ENCODE measurements at places on chromosomes 12 and 14.

DNA sequence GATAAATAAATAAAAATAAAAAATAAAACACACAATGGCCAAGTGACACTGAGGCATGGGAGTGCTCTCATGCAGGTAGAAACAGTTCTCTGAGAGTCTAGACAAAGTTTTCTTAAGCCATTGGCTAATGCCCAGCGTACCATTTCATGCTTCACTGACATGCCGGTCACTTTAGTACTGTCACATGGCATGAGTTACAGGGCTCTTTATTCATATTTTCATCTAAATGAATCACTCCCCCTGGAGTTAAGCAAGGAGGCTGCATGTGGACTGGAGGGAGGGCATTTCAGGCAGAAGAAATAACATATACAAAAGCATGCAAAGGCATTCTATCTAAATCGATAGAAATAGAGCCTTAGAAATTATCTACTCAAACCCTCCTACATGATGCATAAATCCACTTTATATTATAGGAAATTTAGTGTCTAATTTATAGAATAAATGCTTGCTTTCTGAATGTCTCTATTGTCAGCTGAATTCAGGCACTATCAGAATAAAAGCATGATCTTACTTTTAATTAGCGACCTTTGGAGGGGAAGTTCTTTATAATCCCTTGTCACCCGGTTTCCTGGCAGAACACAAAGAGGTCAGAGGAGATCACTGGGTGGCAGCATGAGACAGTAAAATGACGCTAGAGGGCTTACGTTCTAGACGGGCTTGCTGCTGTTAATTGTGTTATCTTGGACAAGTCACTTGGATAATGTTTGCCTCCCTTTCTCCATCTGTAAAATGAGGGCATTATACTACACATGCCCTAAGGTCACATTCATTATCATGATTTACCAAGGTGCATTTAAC, 17.5 kb downstream of the DYRK4 start:
- DNase-seq = no peak

- DNase-seq = no peak
These were observed 19.4 kb downstream of the FUT8 start for GRCh38 chr14:65431951-65432350.

DNA sequence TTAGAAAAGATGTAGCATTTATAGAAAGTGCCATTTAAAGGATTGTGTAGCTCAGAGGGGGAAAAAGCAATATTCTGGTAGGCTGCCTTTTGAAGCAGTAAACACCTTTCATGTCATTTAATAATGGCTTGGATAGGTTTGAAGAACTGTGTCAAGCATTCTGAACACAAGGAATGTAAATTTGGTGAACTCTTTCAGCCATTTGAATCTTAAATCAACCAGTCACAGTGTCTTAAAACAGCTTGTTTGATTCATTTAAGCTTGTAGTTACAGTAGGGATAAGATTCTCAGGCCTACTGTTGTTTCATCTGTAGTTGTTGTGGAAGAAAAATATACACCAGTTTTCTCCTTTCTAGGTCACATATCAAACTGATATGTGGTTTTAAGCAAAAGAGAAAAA, 299.4 kb upstream of the NOVA1 start:
- no peak for DNase-seq

GRCh38 chr12:60803147-60803546, 1207.3 kb downstream of the SLC16A7 start:
- no peak for DNase-seq

GRCh38 chr14:61076556-61076955, 95.5 kb downstream of the SLC38A6 start:
- no peak for DNase-seq

DNA sequence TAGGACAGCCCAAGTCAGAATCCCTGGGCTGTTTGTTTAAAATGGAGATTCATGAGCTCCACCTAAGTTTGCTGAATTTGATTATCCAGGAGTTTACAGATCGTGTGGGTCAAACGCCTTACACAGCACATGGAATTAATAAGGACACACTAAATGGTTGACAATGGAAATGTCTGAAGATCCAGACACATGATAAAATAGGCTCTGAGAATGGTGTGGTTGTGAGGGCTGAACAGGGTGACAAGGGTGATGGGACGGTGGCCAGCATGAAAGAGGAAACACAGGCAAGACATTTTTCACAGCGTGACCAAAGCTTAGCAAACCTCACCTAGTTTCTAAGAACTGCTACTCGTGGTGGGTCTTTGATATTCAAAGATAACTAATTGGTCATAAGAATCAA, 12.5 kb downstream of the VWF start:
- DNase-seq = no peak

DNA sequence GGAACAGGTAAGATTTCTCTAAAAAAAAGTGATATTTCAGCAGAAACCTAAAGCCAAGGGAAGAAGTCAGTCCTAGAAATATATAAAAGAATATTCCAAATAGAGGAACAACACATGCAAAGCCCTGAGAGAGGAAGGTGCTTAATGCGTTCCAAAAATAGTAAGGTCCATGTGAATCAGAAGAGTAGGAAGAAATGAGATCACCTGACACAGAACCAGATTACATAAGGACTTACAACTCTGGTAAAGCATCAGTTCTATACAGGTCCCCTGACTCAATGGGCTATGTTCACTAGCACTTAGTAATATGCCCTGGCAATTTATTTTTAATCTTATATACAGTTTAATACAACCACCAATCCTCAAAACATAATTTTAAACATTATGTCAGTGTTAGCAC, 30.0 kb downstream of the SENP1 start:
- no peak for DNase-seq

DNA sequence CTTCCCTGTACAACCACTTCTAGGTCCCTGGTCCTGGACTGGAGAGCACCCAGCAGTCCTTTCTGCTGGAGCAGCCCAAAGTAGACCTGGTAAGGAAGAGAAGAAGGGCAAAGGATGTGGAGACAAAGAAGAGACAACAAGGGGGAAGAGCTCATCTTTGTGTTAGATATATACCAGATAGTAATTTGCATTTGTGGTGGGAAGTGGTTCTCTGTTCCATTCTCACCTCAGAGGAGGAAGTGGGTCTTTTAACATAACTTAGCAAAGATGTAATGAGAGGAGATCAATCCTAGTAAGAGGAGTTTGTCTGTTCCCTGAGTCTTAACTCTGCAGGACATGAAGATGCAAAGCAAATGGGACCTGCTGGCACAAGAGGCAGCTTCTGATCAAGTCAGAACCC, 8.0 kb downstream of the CCDC198 start:
- no peak for DNase-seq

- no peak for DNase-seq
These were observed 6.9 kb upstream of the KRT72 start for GRCh38 chr12:52608161-52608560.

DNA sequence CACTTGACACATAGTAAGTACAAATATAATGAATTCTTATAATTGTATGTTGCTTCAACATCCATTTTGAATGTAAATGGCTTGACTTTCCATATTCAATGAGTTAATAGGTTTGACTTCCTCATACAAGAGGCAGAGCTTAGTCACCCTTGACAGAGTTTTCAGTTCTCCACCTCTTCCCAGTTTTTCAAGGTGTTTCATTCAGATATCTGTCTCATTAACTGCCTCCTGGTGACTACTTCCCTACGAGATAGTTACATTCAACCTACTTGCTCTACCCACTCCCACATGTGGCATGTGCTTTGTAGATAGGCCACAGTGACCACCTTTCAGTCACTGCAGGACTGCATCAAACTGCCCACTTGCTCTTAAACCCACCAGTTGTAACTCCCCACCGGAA, 60.0 kb downstream of the MYF5 start:
- DNase-seq = no peak

DNA sequence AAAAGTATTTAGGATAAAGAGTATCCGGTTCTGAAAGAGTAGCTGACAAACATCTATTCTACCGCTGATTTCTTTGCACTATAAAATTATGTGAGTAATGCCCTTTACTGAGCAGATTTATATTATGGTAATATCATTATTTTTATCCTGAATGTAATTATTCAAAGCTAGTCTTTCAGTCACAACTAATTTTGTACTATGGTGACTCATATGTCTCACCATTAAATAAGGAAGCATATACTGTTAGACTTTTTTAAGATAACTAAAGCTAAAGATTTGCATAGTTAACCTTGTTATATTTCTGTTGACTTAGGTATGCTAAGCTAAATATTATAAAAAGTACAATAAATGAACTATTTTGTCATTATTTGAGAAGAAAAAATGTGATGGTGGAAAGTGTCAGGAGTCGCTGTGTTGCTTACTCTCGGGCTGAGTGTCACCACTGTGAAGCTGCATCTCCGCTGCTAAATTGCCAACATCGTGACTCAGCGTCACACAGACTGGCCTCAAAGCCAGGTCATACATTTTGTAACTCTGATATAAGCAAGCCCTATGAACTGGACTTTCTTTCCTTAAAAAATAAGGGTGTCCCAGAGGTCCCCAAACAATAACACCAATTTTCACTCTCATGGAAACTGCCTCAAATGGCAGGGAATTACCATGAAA, 69.1 kb upstream of the SSTR1 start:
- DNase-seq = no peak

GRCh38 chr14:100538351-100539002, 48.7 kb downstream of the BEGAIN start:
- DNase-seq = no peak

DNA sequence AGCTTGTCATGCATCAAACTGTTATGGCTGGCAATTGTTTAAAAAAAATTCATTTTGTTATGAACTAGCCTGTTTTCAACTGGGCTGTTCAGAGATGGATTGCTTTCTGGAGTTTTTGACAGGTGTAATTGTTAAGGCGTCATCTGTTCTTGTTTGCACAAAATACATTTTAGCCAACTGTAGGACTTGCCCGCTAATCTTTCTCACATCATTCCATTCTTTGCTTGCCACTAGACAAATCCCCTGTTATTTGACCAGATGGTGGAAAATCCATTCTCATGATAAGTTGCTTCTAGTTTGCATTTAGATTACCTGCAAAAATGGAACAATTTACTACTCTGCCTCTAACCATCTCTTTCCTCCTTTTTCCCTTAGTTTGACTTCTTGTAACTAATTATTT, 114.3 kb downstream of the NPAS3 start:
- no peak for DNase-seq

DNA sequence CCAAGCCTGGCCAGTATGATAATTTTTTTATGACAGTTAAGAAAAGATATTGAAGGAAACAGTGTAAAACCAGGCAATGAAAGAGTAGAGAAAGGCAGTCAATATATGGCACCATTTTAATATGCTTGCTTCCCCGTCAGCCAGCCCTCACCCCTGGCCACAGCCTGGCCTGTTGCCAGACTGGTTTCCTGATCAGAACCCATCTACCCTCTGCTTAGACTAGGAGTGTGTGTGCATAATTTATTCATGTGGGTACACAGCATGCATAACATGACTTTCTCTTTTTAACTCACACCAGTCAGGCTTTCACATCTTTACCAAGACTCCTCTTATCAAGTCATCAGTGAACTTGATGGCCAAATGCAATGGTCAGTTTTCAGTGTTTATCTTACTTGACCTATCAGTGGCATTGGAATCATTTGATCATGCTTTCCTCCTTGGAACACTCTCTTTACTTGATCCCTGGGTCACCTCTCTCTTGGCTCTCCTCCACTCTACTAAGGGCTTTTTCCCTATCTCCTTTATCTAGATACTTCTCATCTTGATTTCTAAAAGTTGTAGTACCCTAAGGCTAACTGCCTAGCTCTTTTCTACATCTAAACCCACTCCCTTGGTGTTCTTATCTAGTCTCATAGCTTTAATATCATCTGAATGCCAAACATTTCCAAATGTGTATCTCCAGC, 10.0 kb upstream of the GPR19 start:
- peak; percentile 36 for DNase-seq

GRCh38 chr12:120134307-120134980, 17.9 kb upstream of the RAB35 start:
- no peak for DNase-seq

DNA sequence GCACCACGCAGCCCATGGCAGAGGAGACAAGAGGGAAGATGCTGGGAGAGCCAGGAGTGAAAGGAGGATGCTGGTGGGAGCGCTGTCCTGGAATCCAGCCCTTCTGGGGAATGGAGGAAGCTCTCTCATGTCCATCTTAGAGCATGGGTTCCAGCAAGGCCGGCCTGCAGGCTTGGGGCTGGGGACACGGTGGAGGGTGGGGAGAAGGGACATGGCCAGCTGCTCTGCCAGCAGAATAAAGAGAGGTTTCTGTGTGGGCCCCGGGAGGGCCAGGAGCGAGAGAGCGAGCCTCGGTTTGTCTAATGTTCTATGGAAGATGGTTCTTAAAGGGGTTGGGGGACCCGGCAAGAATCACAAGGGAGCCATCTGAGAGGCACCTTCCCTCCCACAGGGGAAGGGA, 60.2 kb downstream of the RIMBP2 start:
- DNase-seq = no peak

- no peak for DNase-seq
These were observed 5.2 kb upstream of the FOS start for GRCh38 chr14:75273272-75274049.

DNA sequence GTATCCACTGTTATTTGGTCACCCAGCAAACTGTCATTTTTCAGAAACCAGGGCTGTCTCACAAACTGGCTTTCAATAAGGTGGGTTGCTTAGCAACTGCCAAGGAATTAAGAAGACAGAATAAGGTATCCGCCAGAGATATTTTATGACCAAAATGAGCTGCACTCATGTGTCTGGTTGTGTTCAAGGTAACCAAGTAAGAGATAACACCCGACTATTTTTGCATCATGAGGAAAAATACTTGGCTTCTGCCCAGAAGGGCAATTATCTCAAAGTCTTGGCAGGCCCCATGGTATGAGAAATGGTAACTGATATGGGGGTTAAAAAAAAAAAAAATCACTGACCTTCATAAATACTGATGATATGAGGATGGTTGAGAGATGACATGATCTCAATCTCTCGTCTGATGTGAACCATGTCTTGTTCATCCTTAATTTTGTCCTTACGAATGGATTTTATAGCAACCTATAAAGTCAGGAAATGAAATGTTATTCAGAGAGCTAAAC, 32.6 kb downstream of the NUAK1 start:
- no peak for DNase-seq

DNA sequence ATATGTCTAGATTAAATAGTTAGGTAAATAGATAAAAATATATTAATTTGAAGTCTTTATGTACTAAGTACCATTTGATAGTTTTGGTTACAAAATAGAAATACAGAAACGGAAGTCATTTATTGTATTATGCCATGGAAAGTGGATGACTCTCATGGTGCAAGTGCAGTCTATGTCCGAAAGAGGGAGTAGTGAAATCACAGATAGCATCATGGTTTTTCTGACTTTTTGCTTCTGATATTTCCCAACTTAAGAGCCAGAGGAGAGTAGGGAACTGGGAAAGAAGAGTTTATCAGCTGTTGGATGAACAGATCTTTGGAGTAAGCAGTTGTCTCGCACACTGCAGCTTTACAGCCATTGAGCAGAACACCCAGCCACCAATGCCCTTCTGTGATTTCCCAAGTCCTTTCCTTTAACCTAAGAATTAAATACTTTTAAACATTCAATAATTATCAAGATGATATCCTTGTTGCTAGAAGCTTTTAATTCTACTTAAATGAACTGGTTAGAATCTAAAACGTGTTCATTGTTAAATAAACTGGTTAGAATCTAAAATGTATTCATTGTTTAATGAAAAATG, 18.4 kb upstream of the SRGAP1 start:
- DNase-seq = no peak
